ENCODE measurements at places on chromosomes 12 and 14.

DNA sequence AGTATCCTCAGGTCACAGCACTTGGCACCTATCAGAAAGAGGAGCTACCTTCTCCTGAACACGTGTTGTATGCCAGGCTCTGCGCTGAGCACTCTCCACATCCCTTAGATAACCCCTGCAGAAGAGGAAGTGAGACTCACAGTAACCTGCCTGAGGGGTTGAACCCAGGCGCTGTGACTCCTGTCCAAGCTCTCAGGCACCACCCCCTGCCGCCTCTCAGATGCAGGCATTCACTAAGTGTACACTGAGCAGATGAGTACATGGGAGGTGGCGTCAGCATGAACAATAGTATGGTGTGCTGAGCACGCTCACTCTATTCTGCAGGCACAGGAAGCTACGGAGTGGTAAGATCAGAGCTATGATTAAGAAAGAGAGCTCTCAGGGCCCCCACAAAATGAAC is 21.0 kb upstream of the RIC8B start:
- DNase-seq: no peak

DNA sequence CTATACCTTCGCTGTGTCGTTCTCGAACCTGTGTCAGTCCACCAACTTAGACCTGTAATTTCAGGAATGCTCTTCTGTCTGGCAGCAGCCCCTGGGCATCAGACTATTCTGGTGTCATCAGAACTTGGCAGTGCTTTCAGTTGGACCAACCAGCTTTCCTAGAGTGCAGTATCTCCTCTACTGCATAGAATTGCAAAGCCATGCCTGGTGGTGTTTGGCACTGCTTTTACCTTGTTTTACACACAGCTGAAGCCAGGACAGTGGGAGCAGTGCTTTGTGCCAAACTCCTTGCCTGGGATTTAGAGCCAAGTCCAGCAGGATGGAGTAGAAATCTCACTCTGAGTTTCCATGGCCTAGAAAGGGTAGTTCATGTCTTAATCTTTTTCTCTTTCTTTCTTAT is 1.5 kb downstream of the FLVCR2 start:
- DNase-seq: no peak

GRCh38 chr12:103138538-103138937 is 181.1 kb downstream of the ASCL1 start:
- no peak for DNase-seq

- no peak for DNase-seq
Observed at GRCh38 chr12:7045913-7046312, 14.6 kb upstream of the C1S start.

DNA sequence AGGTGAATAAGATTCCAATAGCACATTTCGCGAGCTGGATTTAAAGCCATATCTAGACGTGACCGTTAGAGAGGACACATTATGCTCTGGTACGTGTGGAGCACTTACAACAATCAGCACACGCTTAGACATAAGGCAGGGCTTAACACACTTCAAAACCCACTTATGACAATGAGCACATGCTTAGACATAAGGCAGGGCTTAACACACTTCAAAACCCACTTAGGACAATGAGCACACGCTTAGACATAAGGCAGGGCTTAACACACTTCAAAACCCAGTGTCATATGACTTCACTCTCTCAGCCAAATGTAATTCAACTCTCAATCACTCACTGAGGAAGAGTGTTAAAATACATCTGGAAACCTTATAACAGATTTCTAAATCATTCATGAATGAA is 11.2 kb upstream of the PLD4 start:
- DNase-seq: no peak

DNA sequence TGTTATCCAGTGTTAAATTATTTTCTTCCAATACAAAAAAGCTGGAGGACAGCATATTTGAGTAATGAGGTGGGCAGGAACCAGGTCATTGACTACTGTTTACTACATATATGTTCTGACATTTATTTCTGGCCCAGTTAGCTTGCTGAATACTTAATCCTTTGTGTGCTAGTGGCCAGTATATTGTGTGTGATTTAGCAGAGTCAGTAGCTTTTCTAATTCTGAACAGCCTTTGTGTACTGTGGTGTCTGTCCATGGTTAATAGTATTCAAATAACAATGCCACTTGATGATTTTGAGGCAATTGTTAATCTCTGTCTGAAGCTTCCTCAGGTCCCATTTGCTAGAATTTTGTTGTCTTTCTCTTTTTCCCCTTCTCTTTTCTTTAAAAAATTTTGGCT is 286.5 kb upstream of the E2F7 start:
- no peak for DNase-seq

DNA sequence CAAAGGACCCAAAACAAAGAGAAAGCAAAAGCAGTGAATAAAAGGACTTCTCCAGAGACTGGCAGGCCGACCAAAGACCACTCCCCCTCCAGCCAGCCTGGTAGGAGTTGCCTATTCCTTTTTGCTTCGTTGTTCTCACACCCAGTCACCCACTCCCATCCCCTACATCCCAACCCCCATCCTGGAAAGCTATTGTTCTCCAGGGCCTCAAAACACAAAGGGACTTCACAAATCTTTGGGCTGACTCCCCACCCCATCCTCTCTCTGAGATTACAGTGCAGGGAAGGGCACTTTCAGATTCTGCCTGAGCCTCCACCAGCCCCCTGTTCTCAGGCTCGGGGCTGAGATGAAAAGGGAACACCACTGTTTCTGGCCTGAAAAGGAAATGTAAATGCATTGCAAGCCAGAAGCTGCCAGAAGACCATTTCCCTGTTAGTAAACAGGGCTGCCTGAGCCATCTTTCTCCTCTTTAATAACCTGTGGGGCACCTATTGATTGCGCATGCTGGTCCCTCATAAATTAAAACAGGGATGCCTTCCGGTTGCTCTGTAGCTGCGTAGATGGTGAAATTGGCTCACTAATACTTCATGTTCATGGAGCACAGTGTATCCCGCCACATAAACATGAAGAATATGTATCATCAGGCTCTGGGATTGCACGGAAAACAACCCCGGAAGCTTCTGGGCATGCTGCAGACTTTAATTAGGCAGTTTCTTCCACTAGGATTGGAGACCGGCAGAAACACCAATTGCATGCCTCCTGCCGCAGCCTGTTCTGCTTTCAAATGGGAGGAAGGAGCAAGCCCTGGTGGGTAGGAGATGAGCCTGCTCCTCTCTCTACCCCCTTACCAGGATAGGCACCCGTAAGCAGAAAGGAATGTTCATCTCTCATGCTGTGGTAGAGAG is 130.3 kb upstream of the FUT8 start:
- DNase-seq: no peak

- DNase-seq: no peak
Observed at GRCh38 chr12:98274430-98275130, 240.8 kb upstream of the TMPO start.

GRCh38 chr14:90447720-90448497 is 51.1 kb downstream of the CALM1 start:
- DNase-seq: no peak

DNA sequence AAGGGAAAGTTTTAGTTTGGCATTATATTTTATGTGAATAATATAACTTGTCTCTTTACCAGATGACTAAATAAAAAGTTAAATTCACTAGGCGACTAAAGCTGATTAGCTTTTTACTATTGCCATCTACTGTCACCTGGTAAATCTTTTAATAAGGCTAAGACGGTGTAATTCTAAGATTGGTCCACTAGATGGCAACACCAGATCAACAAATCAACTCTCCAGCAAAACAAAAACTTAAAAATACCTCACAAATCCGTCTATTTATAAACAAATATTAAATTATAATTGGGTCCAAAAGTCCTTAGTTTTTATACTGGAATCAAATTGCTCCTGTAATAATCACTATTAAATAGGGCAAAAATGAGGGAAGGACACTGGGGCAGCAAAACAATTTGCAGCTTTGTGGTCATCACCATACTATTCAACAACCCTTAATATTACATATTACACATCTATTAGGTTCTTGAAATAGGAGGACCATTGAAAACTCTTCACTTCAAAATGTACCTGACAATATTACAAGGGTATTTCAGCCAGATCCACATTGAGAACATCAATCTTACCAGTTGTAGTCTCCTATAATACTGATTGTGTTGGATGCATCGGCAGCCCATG is 47.9 kb downstream of the GALC start:
- DNase-seq: peak; percentile 19

DNA sequence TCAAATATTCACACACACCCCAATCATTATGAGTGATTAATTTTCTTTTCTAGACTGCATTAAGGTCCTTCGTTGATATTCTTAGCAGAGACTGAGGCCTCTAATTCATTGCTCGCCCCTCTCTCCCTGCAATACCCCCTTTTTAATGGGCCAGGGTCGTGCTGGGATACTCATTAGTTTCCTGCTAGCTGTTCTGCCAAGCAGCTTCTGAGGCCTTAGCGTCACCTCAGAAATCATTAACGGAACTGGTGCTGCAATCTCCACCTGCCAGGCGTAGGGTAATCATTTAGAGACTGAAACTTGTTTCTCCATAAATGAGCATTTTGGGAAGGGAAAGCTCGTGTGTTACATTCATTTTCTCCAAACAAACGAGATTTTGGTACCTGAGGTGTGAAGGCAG is 1054.7 kb downstream of the GALC start:
- no peak for DNase-seq

DNA sequence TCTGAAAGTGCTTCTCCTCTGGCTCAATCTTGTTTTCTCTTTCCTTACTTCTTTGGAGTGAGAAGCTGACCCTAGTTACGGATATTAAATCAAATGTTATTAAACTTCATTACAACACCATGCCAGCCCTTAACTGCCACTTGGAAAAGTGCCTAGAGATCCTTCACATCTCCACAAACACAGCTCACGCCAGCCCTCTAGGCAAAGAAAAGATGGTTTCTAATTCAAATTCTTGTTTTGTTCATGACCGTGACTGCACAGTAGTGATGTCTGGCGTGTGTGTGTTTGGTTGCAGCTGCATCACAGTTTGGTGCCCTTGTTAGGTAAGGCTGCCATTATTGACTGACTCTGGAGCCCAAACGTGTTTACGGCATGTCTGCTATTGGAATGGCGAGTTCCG is 113.0 kb downstream of the BEGAIN start:
- DNase-seq: peak; percentile 15

- DNase-seq: no peak
Observed at GRCh38 chr14:30015489-30015888, 87.8 kb upstream of the PRKD1 start.

GRCh38 chr12:124792961-124793441 is 70.7 kb downstream of the SCARB1 start:
- DNase-seq: no peak

- DNase-seq: no peak
Observed at GRCh38 chr12:87930033-87930432, 99.2 kb downstream of the C12orf50 start.

DNA sequence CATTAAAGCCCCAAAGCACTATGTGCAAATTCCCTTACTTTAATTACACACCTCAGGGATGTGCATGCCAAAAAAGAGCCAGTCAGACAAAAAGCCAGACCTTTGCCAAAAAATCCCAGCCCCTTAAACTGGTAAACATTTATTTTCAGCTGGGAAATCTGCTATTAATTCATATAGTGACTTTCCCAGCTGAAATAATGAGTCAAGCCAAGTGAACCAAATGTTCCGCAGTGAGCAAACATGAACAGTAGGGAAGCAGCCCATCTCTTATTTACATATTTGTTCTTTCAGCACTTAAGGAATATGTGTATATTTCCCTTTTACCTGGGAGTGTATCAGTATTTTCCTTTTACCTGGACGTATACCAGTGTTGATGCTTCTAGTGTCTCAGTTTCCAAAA is 44.0 kb upstream of the OTX2 start:
- peak; percentile 52 for DNase-seq

- DNase-seq: no peak
Observed at GRCh38 chr14:68282479-68283377, 463.1 kb downstream of the RAD51B start.

- no peak for DNase-seq
Observed at GRCh38 chr12:23719493-23719892, 230.0 kb downstream of the SOX5 start.

- no peak for DNase-seq
Observed at GRCh38 chr14:99261912-99262787, 9.8 kb downstream of the BCL11B start.

DNA sequence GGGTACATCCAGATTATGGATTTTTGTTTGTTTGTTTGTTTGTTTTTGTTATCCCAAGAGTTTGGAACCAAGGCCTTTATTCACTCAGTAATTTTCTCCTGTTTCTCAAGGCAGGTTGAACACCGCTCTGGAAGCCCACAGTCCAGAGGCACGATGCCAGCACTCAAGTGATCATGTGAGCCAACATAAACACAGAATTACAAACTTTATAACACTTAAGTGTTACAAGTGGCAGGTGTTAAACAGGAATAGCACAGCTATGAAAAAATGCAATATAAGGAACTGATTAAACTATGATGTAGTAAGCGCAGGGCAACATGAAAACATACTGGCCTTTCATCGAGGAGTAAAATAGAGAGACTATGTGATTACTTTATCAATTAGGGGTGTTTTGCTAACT is 1885.8 kb upstream of the SEL1L start:
- DNase-seq: no peak

DNA sequence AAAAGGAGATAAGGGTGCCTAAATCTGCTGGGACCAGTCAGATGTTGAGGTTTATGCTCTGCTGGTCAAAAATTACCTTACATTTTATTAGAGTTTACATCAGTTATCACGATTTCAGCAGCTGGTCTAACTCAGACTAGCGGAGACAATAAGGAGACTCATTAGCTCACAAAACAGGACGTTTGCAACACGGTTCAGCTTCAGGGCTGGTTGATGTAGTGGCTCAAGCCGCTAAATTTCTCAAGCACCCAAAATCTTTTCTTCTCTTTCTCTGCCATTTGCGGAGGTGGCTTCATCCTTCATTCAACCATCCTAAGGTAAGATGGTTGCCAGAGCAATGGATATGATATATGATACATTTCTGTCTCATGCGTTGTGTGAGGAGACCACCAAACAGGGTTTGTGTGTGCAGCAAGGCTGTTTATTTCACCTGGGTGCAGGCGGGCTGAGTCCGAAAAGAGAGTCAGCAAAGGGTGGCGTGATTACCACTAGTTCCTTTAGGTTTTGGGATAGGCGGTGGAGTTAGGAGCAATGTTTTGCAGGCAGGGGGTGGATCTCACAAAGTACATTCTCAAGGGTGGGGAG is 30.3 kb upstream of the CLIP1 start:
- no peak for DNase-seq

DNA sequence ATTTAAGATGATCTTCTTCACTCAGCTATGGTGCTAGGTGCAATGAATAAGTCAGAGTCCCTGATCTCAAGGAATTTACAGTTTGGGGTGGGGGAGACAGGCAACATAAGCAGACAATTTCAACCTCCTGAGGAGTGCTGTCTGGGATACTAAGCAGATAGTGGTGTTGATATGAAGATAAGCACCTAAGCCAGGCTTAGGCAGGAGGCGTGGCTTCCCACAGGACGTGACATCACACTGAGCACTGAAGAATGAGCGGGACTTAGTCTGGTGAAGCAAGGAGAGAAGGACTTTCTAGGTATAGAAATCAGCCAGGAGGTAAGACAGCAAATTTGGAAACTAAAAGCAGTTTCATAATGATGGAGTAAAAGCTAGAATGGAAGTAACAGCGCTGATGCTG is 6.8 kb downstream of the PRPH start:
- no peak for DNase-seq
